Smooth muscle cell of bladder (primary cell): ENCODE measurements at places on chromosomes 3 and 15. TPM values are rescaled to one million over a fixed set of nuclear protein-coding genes. Genes with fewer than 3 reads are reported as not detected.

The TXNRD3 gene
- 14.3 and 16.2 TPM in 2 replicates for total RNA-seq

The SPTBN5 gene
- 0.14 and 0.18 TPM in 2 replicates for total RNA-seq

The C15orf61 gene
- total RNA-seq: 2.6 and 3.6 TPM in 2 replicates

The TRIM71 gene
- total RNA-seq: not detected in 2 replicates

The MME gene
- total RNA-seq: 603 and 789 TPM in 2 replicates

The USP19 gene
- total RNA-seq: 40.0 and 45.9 TPM in 2 replicates

The P2RY14 gene
- total RNA-seq: 0.43 TPM in 1 of 2 replicates, not detected in the other
